ENCODE measurements at places on chromosomes 6 and 20. TPM values are rescaled to one million over a fixed set of nuclear protein-coding genes. Genes with fewer than 3 reads are reported as not detected.

Gene SIRPB2
- total RNA-seq, result 0.33 TPM

Gene SCGN
- 38.1 TPM for total RNA-seq

DNA sequence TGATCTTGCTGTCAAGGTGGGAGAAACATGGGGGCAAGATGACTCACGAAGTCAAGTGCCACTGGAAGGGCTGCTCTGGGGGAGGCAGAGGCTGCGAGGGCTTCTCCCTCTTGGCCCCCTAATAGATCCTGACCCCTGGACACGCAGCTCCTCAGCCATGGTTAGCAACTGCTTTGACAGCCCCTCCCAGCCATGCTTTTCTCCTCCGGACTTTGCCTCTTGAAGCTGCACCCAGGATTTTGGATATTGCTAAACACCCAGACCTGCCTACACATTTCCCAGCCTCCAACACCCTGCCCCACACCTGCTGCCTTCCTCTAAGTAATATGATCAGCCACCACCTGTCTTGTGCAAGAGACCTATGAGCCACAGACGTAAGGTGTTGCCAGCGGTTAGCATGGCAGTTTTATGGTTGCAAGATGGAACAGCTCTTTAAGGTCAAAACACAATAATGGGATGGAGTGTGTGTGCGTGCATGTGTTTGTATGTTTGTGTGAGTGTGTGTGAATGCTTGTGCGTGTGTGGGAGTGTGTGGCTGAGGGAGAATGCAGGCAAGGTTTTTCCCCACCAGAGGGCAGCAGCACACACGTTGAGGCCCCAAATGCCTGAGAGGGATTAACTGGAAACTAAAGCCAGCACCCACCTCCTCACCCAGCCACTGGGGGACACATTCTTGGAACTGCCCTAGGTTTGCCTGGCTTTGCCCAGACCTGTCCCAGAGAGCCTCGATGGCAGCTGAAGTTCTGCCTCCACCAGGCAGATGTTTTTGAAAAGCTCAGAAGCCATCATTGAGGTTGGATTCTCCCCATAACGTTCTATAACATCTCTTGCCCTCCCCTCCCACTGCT lies 2.5 kb downstream of the IP6K3 start:
- H3K4me3 ChIP-seq, result no peak overlapping the region
- peak; percentile 74 for DNase-seq
- peaks cover 31% of the 10 kb centered on the region for H3K4me1 ChIP-seq
- H3K27ac ChIP-seq, result peak overlapping the region; percentile 58

Gene STX16
- 69.5 TPM for total RNA-seq

Gene CDS2
- total RNA-seq, result 13.5 TPM

DNA sequence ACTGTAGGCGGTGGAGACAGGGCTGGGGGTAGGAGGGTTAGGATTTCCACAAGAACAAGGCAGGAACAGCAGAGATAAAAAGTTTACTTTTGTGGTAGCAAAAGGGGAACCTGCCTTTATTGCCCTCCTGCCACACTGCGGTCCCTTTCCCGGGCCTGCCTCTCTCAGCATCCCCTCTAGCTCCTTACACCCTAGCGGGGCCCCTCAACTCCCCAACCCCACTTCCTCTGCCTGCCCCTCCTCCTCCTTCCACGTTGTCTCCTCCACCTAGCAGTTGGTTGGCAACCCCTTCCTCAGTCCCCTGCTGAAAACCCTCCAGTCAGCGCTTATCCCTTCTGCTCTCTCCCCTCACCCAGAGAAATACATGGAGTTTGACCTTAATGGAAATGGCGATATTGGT lies 714 bp downstream of the AIF1 start:
- H3K27ac ChIP-seq, result peak overlapping the region; percentile 53
- no peaks in the 10 kb centered on the region for H3K27me3 ChIP-seq
- peaks cover 4% of the 10 kb centered on the region for H3K4me1 ChIP-seq
- H3K4me3 ChIP-seq, result no peak overlapping the region
- H3K36me3 ChIP-seq, result no peaks in the 10 kb centered on the region

Gene OXT
- total RNA-seq, result not detected

DNA sequence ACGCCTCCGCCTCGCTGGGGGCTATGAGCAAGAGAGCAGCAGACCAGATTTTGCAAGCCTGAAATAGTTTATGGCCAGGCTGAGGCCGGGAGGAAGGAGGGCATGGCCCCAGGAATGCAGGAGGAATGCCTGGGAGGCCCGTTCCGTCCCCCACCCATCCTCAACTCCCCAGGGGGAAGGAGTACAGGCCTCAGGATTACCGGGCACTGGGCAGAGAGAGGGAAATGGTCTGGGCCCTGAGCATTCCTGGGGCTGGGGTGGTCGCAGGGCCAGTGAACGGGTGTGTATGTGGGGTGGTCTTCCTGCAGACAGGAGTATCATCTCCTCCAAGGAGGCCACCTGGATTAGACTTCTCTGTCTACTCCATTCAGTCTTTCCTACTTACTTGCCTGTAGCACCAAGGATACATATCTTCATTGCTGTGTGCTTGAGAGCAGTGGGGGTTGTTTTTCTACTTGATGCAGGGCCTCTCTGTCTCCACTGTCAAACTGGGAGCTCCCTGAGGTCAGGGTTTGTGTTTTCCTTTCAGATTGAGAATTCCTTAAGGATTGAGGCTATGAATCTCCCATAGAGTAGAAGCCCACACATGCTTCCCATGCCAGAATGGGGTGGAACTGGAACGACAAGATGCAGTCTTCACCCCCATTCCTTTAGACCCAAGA lies 81.3 kb downstream of the VEGFA start:
- peaks cover 10% of the 10 kb centered on the region for H3K4me1 ChIP-seq
- no peak overlapping the region for H3K4me3 ChIP-seq
- H3K36me3 ChIP-seq, result no peaks in the 10 kb centered on the region
- no peak for DNase-seq
- no peaks in the 10 kb centered on the region for H3K27me3 ChIP-seq

DNA sequence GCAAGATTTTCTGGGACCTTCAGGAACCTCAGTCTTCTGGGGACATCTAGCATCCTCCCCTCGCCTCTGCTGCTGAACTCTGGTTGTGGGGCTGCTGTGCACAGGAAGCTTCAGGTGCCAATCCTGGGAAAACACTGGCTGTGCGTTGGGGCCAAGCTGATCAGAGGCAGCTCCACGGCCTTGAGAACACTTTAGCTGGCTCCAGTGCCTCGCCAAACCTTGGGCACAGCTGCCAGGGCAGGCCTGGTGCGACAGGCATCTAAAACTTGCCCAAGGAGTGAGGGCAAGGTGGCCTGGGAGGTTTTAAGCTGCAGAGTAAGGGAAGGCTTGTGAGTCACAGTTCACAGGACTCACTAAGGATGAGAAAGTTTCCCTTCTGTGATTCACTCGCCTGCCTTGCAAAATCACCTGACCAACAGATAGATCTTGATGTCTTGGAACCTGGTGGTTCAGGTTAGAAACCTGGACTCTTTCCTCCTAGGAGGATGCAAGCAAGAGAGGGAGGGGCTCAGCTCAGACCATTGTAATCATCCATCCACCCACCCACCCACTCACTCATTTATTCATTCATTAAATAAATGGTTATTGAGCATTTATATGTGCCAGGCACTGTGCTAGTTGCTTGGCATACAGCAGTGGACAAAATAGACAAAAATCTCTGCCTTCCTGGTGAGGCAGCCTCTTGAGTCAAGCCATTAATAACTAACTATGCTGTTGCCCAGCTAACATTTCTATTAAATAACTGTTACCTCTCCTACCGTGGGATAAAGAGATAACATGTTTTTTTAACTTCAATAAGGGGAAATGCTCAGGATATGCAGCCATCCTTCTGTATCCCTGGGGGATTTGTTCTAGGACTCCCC lies 2.5 kb upstream of the SPATS1 start:
- peak; percentile 76 for DNase-seq
- peaks cover 7% of the 10 kb centered on the region for H3K4me1 ChIP-seq
- H3K36me3 ChIP-seq, result no peaks in the 10 kb centered on the region
- no peak overlapping the region for H3K4me3 ChIP-seq
- H3K27ac ChIP-seq, result no peak overlapping the region

Gene SPTLC3
- total RNA-seq, result 5.3 TPM

DNA sequence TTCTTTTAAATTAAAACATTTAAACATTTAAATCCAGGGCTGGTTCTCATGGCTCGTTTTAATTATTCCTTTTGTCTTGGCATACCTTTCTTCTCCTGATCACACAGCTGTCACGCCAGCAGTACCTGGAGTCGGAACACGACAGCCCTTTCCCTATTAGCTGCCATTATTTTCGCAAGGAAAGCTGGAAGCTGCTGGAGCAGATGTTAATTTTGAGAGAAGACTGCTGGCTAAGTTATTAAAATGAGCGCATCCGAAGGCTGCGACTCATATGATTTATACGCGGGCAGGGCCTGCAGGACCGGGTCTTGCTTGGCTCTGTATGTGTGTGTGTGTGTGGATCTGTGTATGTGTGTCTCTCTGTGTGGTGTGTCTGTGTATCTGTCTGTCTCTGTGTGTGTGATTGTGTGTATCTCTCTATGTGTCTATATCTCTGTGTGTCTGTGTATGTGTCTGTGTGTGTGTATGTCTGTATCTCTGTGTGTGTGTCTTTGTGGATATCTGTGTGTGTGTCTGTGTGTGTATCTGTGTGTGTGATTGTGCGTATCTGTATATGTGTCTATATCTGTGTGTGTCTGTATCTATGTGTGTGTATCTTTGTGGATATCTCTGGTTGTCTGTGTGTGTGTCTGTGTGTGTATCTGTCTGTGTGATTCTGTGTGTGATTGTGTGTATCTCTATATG lies 191.5 kb downstream of the CDH4 start:
- no peak for DNase-seq
- no peak overlapping the region for H3K4me3 ChIP-seq
- H3K4me1 ChIP-seq, result no peaks in the 10 kb centered on the region
- no peaks in the 10 kb centered on the region for H3K36me3 ChIP-seq

Gene AIF1
- 2.3 TPM for total RNA-seq

Gene SLA2
- total RNA-seq, result 1.0 TPM

- H3K4me3 ChIP-seq, result no peak overlapping the region
- H3K27me3 ChIP-seq, result no peaks in the 10 kb centered on the region
- H3K36me3 ChIP-seq, result no peaks in the 10 kb centered on the region
- peak overlapping the region; percentile 64 for H3K27ac ChIP-seq
Observed at GRCh38 chr20:23656372-23656771, 18.6 kb upstream of the CST3 start.

GRCh38 chr6:109296452-109296851 lies 85.8 kb downstream of the CD164 start:
- H3K4me3 ChIP-seq, result no peak overlapping the region
- peaks cover 41% of the 10 kb centered on the region for H3K4me1 ChIP-seq
- no peaks in the 10 kb centered on the region for H3K27me3 ChIP-seq

- H3K4me1 ChIP-seq, result peaks cover 48% of the 10 kb centered on the region
- no peak overlapping the region for H3K4me3 ChIP-seq
- no peak for DNase-seq
Observed at GRCh38 chr6:33277663-33278391, 904 bp downstream of the B3GALT4 start.

Gene GFRAL
- total RNA-seq, result not detected

Gene CCDC170
- total RNA-seq, result 2.1 TPM

Gene ARFGEF3
- total RNA-seq, result 13.5 TPM

Gene SLC24A3
- 0.66 TPM for total RNA-seq

DNA sequence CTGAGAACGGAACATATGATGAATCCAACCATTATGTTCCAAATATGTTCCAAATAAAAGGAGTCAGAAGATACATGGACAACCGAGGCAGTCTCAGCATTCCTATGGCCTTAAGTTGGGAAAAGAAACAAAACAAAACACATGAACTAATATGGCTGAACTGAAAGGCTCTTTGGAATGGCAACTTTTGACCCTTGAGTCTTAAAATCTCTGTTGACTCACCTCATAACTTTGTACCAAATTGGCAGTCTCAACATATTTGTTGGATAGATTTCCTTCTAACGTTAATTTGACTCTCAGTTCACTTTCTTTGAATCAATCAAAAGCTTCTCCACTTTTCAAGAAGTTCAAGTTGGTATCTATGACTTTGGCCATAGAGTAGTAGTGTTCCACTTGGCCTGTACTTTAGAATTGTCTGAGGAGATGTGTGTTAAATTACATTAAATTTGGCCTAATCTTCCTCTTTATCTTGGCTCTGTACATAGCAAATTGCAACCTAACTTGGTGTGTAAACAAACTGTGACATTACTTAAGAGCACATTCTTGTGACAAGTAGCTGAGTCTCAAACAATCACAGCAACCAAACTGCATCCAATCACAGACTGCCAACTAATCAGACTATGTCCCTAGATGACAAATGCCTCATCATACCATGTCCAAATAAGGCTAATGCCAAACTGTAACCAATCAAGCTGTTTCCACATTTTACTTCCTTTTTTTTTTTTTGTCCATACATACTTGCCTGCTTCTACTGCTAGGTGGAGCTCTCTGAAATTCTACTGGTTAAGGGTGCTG lies 208.8 kb downstream of the BMP2 start:
- no peaks in the 10 kb centered on the region for H3K4me1 ChIP-seq
- no peak overlapping the region for H3K4me3 ChIP-seq
- no peaks in the 10 kb centered on the region for H3K27me3 ChIP-seq
- no peaks in the 10 kb centered on the region for H3K36me3 ChIP-seq
- H3K27ac ChIP-seq, result no peak overlapping the region

DNA sequence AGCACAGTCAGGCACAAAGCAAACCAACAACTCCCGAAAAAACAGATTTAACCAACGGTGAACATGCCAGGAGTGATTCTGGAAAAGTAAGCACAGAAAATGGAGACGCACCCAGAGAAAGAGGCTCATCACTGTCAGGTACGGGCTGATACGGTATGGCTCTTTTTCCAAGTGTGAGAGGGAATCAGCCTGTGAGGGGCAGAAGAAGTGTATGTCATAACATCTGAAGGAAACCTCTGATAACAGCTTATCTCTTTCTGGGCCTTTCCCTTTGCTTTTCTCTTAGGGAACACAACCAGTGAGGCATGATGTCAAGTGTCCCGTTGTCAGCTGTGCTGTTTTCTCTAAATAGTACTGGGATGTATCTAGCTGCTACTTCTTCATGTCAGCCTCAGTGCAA lies 32.1 kb downstream of the ARFGEF2 start:
- H3K36me3 ChIP-seq, result peaks cover 25% of the 10 kb centered on the region
- H3K4me1 ChIP-seq, result peaks cover 7% of the 10 kb centered on the region
- H3K27me3 ChIP-seq, result no peaks in the 10 kb centered on the region
- H3K27ac ChIP-seq, result no peak overlapping the region
- no peak for DNase-seq

- no peaks in the 10 kb centered on the region for H3K27me3 ChIP-seq
- H3K4me3 ChIP-seq, result no peak overlapping the region
- no peak overlapping the region for H3K27ac ChIP-seq
- no peaks in the 10 kb centered on the region for H3K36me3 ChIP-seq
- DNase-seq, result no peak
Observed at GRCh38 chr6:102327697-102328225, 934.3 kb downstream of the GRIK2 start.

Gene L3MBTL3
- 12.5 TPM for total RNA-seq

Gene BEND6
- total RNA-seq, result 0.26 TPM
